NCI-H2171 treated with DMSO at 0.1 percent for 48 hours (cell line): ENCODE measurements at places on chromosomes 6 and 20.

DNA sequence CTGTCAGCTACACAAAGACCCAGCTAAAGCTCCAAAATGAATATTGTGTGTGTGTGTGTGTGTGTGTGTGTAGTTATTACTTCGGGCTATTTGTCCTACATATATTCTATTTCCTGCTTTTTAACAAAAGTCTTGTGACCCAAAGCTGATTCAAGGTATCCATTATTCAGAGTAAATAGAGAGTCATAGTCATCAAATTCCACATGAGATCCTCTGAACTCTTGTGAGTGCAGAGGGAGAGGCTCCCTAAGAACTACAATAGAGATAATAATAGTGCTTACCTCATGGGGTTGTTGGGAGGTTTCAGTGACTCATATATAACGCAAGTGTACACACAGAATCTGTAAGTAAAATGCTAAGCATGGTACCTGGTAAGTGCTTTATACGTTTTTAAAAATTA lies 95.6 kb upstream of the SHLD1 start:
- DNase-seq = no peak

- DNase-seq = no peak
Observed at GRCh38 chr6:36788768-36789167, 50.5 kb downstream of the CPNE5 start.

- no peak for DNase-seq
Observed at GRCh38 chr6:48701572-48701971, 590.6 kb upstream of the PTCHD4 start.

- no peak for DNase-seq
Observed at GRCh38 chr6:22081709-22082108, 215.1 kb downstream of the PRL start.

GRCh38 chr6:223763-224162 lies 68.5 kb upstream of the DUSP22 start:
- DNase-seq = no peak

DNA sequence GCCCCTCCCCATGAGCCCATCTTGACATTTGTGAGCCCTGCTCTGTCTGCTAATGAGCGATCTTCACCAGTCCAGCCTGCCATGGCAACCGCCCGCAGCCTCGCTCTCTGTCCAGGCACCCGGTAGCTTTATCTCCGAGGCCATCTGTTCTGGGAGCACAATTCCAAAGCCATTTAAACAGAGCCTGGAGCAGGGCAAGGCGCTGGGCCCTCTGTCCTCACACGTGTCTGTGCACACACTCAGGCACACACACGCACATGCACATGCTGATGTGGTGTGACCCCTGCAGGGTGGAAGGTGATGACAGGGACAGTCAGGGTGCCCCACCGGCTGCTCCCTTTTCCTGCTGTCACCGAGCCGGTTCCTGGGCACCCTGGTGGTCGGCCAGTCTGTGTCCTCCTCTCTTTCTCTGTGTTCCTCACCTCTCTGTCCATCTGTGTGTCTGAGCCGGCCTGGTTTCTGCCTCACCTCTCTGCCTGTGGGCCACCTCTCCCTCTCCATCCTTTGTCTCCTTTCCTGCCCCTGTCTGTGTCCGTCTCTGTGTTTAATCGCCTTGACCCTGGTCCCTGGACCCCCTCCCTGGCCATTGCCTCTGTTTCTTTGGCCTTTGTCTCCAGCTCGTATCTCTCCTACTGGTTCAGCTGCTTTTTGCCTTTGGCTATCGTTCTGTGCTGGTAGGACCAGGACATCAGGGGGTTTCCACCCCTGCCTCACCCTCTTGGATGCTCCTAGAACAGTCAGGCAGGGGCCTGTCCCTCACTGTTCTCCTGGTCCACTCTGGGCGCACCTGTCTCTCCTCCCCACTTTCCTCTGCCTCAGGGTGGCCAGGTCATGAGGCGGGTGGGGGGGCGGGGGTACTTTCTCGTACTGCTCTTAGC lies 8.8 kb upstream of the MYT1 start:
- no peak for DNase-seq

GRCh38 chr6:53349209-53349693 lies 501 bp upstream of the ELOVL5 start:
- no peak for DNase-seq

- DNase-seq = no peak
Observed at GRCh38 chr6:48615041-48615440, 504.0 kb upstream of the PTCHD4 start.

DNA sequence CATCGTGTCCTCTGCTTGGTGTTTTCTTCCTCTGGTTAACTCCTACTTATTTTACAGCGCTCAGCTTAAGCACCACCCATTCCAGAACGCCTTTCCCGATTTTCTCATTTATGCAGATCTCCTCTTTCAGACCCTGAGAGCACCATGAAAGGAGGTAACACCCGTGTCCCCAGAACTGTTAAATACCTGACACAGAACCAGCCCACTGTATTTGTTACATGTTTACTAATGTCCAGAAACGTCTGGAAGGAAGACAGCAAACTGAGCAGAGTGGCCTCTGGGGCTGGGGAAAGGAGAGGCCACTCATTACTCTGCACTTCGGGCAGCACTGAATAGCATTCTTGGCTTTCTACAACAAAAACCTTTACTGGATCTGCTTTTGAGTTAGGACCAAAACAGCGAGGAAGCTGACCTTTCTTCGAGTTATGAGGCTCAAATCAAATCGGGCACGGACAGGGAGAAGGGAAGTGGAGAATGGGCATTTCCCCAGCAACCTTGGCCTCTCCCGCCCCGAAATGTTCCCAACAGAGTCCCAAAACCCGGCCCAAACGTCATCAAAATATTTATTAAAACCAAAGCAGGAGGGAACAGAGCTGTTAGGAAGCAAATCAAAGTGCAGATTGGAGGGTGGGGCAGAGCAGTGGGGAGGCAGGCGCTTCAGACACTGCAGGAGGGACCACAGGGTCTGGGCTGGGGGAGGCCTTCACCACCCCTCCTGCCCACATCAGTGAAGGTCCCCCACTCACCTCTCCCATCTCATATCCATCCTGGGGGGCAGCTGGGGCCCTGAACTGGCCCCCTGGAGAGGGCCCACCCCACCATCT lies 1.1 kb upstream of the NECAB3 start:
- peak; percentile 57 for DNase-seq

DNA sequence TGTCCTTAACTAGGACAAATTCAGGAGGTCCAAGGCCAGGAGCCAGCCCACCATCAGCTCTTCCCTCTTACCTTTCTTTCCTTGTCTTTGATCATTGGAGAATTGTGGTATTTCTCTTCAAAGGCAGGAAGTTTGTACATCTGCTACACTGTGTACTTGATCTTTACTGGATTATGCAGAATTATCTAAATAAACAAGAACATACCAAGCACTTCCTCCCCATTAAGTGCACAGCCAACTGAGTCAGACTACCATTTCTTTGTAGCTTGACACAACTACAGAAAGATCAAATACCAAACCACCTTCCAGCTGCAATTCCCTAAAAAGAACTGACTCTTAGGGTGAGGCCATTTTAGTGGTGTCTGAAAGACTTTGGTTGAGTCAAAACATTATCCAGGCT lies 195.1 kb downstream of the HDGFL1 start:
- no peak for DNase-seq

DNA sequence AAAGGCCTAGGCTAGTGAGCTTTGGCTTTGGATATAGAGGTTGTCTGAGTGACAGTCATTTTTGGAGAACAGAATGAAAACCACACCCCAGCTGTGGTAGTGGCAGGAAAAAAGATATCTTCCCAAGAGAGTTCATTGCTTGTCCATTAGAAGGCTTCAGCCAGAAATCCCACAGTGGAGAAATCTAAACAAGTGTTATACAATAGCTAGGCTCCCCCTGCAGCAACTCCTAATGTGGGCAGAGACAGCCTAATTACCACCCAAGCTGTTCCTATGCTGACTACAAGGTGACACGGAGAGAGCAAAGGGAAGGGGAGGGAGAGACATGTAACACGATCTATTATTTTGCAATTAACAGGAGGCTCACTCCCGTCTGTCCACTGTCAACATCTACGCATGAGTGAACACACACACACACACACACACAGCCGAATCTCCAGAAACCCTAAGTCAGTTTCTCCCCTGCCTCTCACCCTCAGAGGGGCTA lies 147.5 kb upstream of the TCF21 start:
- peak; percentile 100 for DNase-seq

DNA sequence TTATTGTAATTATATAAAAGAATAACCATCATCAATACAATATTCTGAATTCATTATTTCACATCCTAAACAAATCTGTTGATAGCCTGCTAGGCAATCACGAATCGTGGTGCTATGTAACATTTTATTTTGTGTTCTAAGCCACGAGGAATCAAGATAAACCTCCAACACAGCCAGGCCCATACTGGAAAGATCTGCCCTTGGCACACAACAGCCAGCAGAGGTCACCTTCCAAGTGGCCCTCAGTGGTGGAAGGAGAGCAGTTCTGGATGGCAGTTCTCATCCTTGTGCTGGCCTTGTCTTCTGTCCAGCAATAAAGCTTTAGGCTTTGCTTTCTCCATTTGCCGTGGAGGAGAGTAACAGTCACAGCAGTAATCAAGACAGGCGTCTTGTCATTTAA lies 13.2 kb downstream of the ZNF831 start:
- DNase-seq = no peak

DNA sequence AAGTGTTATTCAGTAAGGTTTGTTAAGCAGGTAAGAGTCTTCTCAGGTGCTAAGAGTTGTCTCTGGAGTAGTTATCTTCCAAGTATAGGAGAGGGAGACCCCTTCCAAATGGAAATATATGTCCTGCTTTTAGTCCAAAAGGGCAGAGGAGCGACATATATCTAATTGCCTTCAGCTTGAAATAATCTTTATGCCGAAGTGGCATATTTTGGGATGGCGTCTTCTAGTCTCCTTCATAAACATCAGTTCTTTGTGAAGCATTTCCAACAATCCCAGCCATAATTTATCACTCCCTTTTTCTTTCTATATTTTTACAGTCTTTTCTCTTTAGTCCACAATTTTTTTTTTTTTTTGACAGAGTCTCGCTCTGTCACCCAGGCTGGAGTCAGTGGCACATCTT lies 6.0 kb downstream of the TMC2 start:
- no peak for DNase-seq

DNA sequence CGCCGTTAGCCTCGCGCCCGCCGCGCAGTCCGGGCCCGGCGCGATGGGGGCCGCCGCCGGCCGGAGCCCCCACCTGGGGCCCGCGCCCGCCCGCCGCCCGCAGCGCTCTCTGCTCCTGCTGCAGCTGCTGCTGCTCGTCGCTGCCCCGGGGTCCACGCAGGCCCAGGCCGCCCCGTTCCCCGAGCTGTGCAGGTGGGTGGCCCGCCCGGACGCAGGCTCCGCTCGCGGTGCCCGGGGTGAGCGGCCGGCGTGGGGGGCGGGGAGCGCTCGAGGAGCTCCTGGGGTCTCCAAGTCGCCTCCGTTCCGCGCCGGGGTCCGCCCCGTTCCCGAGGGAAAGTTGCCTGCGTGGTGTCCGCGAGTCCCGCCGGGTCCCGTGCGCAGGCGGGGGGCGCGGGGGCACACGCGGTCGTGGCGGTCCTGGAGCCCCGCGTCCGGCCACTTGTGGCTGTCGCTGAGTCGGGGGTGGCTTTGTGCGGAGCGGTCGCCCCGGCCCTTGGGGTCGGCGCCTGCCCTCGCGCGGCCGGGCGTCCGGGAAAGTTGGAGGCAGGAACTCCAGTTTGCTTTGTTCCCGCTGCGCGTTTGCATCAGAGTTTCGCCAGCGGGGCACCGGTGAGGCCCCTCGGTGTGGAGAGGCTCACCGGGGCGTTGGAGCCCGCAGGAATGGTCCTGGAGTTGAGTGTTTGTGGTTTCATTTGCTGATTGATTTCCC lies 476 bp downstream of the IGF2R start:
- DNase-seq = no peak

GRCh38 chr20:23032750-23033078 lies 2.4 kb upstream of the SSTR4 start:
- DNase-seq = no peak

GRCh38 chr6:163248051-163248450 lies 166.5 kb upstream of the QKI start:
- no peak for DNase-seq

- DNase-seq = no peak
Observed at GRCh38 chr6:1328129-1328800, 16.4 kb downstream of the FOXQ1 start.

DNA sequence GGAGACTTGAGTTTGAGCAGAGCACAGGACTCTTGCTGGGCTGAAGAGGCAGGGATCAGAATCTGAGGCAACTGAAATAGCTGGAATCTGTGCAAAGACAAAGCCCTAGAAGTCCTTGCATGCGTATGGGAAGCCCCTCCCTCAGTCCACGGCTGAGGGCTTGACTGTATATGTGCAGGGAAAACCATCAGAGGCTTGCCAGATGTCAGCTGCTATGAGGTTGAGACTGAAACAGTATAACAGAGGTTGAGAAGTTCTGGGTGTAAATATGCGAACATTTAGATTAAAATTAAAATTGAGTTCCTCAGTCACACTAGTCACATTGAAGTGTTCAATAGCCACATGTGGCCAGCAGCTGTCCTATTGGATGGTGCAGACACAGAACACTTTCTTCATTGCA lies 108.8 kb upstream of the NEDD9 start:
- DNase-seq = no peak

DNA sequence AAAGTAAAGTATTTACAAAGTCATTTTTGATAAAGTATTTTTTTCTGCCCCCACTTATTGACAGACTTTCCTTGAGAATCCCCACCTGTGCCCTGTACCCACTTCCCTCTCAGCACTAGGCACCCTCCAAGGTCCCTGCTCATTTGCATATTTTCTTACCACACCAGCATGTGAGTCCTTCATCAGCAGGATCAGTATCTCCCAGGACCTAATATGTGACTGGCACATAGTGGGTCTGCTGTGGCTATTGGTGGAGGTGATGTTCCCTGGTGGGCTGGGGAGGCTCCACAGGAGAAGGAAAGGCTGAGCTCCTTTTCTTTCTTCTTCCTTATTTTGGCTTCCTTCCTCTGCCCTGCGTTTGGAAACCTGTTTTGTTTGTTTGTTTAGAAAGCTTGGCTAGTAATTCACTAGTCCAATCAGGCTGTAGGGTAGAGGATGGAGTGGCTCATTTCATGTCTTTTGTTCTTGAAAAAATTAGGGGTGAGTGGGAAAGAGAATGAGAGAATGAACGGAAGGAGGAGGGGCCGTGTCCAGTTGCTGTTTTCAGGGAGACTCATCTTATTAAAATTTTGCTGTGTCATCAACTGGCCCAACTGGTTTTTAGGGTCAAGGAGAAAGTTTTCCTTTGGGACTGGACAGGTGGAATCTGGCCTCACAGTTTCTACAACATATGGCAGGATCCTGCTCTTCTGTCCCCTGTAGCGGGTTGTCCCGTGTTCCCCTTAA lies 2.8 kb upstream of the RNF24 start:
- DNase-seq = no peak

DNA sequence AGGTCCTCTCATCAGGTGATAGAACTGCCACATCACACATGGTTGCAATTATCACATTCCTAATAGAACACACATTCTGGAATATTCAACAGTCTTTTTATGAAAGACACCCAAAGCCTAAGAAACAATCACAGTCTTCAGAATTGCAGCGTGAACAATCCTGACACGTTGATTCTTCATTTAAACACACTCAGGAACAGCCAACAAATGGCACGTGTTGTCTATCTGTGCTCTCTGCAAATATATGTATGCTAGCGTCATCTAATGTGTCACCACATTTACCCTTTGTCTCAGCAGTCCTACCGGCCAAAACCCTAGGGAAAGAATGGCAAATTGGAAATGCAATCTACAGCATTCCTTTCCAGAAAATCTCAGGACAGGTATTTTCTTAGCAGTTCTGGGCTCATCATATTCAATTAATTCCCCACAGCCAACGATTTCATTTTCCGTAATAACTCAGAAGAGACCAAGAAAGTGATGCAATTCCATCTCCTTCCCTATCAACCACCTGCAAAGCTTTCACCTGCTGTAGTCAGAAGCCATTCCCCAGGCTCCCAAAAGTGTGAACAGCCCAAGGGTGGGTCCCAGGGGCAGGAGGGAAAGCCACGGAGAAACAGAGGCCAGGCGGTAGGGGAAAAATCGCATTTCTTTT lies 280.3 kb upstream of the JARID2 start:
- DNase-seq = no peak
